Stimulated activated CD4-positive, alpha-beta T cell treated with anti-CD3 and anti-CD28 coated beads, Interleukin-15, amount 100 ng/mL, for 1 hour (primary cell): ENCODE measurements at places on chromosomes 3 and 15.

GRCh38 chr15:29308299-29308698, 38.7 kb upstream of the NSMCE3 start:
- no peak for DNase-seq

DNA sequence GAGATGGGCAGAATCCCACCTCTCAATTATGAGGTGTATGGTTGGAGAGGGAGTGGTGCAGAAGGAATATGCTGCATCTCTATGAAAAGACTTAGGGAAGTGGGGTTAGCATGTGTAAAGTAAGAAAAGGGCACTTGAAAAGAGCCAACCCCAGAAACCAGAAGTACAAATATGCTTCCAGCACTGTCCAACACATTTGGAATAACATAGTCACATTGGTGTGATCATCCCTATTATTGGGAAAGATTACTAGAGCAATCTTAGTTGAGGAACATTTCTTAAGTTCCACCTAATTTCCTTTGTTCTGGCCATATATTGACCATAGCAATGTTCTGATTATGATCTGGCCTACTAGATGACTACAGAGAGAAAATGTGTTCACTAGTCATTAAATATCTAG, 34.3 kb downstream of the HMG20A start:
- DNase-seq = no peak

DNA sequence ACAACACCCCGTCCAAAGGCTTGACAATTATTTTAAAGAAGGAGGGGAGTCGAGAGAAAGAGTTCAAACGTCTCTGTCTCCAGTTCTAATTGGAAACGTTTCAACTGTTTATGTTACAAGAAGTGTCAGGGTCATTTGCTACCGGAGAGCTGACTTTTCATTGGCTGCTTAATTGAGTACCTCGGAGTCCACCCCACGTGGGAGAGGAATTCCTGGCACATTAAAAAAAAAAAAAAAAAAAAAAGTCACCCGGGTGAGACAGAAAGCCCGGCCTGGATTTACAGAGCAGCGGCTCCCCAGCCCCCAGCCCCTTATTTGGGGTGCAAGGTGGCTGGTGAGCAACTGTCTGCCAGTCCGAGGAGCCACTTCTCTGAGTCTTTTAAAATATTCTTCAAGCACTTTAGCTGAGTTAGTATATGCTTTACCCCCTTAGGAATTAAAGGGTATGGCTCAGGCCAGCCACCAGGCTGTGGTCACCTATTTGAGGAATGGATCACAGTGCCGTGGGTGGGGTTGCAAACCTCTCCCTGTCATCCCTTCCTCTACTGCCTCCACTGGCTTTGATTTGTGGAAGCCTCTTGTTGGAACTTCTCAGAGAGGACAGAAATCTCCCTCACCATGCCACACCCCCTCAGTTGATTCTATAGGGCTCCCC, 3.9 kb upstream of the TLE3 start:
- no peak for DNase-seq

DNA sequence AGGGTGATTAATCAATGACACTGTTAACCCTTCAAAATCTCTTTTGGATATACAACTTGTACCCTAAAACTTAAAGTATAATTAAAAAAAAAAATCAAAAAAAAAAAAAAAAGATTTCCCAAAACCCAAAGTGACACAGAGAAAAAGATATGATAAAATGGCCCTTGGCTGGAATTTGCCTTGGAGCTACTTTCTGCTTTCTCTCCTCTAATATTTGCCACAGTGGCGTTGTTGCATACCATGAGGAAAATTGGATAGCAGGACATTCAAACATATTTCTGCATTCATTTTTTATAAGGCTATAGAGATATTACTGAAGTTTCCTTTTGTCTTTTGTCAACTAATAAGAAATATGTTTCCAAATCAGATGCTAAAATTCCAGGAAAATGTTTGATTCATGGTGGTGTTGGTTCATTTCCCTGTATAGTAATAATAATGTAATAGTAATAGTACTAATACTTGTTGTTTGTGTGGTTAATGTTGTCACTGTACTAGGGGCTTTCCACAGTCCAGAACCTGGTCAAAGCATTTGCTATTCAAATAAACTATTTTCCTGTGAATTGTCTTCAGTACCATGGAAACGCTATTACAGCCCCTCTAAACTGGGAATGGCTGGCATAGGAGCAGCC, 441.3 kb upstream of the THBS1 start:
- DNase-seq = no peak

- DNase-seq = no peak
Observed at GRCh38 chr3:43214616-43215015, 71.7 kb upstream of the SNRK start.

- no peak for DNase-seq
Observed at GRCh38 chr15:70533931-70534742, 229.2 kb downstream of the UACA start.

DNA sequence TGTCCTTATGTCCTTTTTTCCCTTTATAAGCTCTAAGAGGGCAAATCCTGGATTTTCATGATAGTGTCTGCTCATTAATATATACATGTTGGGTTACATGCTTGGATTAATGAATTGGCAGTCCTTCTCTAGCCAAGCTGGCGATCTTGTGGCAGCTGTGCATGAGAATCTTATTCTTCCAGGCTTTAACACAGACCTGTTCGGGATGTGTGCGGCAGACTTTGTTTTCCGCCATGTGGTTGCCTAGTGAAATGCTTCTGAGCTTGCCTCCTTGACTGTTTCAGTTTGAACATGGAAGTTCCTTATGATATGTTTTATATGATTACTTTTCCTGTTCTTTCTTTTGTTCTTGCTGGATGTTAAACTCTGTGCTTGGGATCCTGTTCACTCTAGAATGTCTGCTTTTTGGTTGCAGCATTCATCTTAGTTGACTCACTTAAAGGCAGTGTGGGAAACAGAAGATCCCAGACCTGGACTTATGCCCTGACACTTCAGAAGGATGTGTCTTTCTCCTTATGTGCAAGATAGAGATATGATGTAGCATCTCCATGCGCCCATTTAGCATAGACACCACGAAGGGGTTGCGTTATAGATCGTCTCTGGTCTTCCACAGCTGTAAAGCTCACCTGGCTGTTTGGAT, 7.2 kb downstream of the CHCHD6 start:
- DNase-seq = no peak

- DNase-seq = no peak
Observed at GRCh38 chr15:51775967-51776816, 24.8 kb downstream of the TMOD2 start.

GRCh38 chr15:65069179-65069578, 1.4 kb upstream of the RASL12 start:
- DNase-seq = no peak

DNA sequence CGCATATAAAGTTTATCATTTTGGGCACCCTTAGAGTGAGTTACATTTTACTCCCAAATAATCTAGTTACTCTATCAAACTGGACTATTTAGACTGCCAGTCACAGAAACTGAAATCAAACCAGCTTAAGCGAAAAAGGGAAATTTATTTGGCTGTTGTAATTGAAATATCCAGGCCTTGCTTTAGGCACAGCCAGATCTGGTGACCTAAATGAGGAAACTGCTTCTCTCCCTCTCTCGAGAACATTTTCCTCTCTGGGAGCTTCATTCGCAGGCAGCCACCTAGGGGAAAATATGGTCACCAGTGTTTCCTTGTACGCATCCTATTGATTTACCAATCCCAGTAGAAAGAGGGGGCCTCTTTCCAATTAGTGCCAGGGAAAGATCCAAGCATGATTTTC, 175.3 kb upstream of the MITF start:
- DNase-seq = no peak
